GM12878 (cell line): ENCODE measurements at places on chromosomes 3 and 15. TPM values are rescaled to one million over a fixed set of nuclear protein-coding genes. Genes with fewer than 3 reads are reported as not detected.

CHRNA5 gene
- 19.6 and 21.4 TPM in 2 replicates for polyA plus RNA-seq

SCAANT1 gene
- 0.95 TPM in 1 of 2 replicates, not detected in the other for polyA plus RNA-seq

ACTL6A gene
- polyA plus RNA-seq: 172 and 184 TPM in 2 replicates

DNA sequence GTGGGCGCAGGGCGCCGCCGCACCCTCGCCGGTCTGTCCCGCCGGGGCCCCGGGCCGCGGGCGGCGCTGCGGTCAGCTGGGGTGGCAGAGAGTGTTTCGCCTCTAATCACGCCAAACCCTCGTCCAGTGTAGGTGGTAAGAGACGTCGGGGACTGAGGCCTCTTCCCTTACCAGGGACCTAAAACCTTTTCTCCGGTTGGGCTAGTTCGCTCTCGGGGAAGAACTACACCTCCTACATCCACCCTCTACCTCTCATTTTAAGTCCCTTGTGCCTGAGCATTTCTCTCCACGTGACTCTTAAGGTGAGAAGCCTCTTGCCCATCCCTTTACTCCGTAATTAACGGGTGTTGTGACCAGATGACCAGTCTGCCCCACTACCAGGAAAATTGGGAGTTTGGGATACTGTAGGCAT is 520 bp downstream of the TMEM42 start:
- no peaks in the 10 kb centered on the region for H3K27me3 ChIP-seq

GRK7 gene
- not detected in 2 replicates for polyA plus RNA-seq

DNA sequence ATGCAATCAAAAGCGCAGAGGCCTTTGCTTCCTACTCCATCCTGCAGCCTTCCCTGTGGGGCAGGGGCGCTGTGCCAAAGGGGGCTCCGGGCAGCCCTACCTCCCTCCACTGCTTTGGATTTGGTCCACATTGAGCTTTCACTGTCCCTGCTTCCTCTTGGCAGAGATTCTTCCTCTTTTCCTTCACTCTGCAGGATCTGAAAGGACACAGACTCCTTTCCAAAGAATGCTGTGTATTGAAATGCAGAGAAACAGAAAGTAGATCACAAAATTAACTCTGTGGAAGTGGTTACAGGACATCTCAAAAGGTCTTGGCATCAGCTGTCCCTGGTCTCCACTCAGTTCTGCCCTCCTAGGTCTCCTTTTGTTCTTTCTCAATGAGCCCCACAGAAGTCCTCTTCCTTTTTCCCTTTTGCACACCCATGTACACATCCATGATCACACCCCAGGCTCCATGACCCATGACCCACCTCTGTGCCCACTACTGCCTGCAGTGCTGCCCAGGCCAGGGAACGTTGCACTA is 64.1 kb downstream of the CCR1 start:
- H3K4me3 ChIP-seq: no peak overlapping the region
- no peaks in the 10 kb centered on the region for H3K36me3 ChIP-seq
- no peaks in the 10 kb centered on the region for H3K27me3 ChIP-seq
- no peak overlapping the region for H3K27ac ChIP-seq

DNA sequence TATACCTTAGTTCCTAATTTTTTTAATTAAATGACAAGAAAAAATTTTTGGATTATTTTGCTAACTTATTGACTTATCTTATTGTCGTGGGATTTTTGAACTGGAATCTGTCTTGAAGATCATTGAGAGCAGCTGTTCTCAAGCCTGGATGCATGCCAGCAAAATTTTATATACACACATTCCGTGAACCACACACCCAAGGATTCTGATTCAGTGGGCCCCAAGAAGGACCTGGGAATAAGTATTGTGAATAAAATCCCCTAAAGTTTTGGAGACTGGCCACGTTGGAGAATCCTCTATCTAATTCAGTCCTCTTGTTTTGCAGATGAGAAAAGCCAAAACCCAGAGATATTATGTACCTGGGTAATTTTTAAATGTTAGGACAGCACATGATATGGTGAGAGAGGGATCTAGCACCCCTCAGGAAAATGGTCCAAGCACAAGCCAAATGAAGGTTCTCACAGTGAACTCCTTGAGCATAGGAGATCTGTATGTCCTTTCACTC is 55.2 kb downstream of the UNC13C start:
- H3K36me3 ChIP-seq: no peaks in the 10 kb centered on the region
- H3K4me1 ChIP-seq: no peaks in the 10 kb centered on the region
- no peak overlapping the region for H3K27ac ChIP-seq
- no peaks in the 10 kb centered on the region for H3K27me3 ChIP-seq
- no peak for DNase-seq

GRCh38 chr15:41494922-41495735 is 1.5 kb downstream of the ITPKA start:
- no peaks in the 10 kb centered on the region for H3K36me3 ChIP-seq
- H3K27ac ChIP-seq: no peak overlapping the region

DNA sequence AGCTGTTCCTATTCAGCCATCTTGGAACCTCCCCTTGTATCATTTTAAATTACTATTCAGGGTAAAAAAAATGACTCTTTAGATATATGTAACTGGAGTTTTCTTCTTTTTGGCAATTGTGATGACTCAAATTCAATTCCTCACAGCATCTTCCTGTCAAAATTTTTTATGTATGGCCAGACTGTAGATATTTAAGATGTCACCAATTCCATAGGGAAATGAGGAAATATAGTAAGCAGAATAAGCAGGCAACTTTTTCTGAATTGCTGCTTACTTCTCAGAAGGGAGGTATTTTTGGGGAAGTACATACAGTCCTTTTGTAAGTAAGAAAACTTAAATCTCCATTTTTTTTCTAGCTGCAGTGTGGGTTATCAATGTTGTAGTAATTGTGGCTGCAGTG is 28.8 kb downstream of the EAF2 start:
- no peaks in the 10 kb centered on the region for H3K27me3 ChIP-seq
- H3K27ac ChIP-seq: no peak overlapping the region
- peaks cover 16% of the 10 kb centered on the region for H3K36me3 ChIP-seq
- no peak overlapping the region for H3K4me3 ChIP-seq
- no peak for DNase-seq

GRCh38 chr3:160174621-160175020 is 50.6 kb upstream of the C3orf80 start:
- no peak overlapping the region for H3K27ac ChIP-seq
- H3K36me3 ChIP-seq: no peaks in the 10 kb centered on the region
- no peaks in the 10 kb centered on the region for H3K27me3 ChIP-seq
- H3K4me3 ChIP-seq: no peak overlapping the region

NECTIN3 gene
- polyA plus RNA-seq: not detected in 2 replicates

DNA sequence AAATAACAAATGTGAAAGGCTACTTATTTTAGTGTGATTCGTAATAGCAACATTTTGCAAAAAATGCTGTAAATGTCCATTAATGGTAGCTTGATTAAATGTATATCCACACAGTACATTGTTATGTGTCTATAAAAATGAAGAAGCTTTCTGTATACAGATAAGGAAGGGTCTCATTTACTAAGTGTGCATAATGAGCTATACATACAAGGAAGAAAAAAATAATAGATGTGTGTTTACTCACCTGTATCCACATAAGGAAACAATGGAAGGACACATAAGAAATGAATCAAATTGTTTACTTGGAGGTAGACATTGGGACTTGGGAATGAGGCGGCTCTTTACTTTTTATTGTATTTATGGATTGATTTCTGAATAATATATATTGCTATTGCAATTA is 34.9 kb downstream of the MED12L start:
- H3K27me3 ChIP-seq: peaks cover 3% of the 10 kb centered on the region; the same call in 1 of the 2 replicates
- no peak for DNase-seq
- H3K4me1 ChIP-seq: no peaks in the 10 kb centered on the region
- no peak overlapping the region for H3K4me3 ChIP-seq
- H3K27ac ChIP-seq: no peak overlapping the region

DNA sequence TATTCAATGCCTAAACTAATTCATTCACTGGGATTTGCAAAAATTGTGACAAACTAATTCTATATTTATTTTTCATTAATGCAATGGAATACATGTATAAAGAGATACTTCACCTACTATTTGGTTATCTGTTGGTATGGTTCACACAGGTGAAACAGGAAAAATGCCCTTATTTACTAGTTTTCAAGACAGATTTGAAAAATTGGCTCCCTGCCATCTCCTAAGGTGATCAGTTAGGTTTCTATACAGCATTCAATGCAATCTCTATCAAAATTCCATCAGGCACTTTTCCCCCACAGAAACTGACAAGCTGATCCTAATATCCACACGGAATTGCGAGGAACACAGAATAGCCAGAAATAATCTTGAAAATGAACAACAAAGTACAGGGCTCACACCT is 101.1 kb downstream of the DLG1 start:
- no peaks in the 10 kb centered on the region for H3K27me3 ChIP-seq
- H3K4me1 ChIP-seq: no peaks in the 10 kb centered on the region

OR5K2 gene
- polyA plus RNA-seq: not detected in 2 replicates

DNA sequence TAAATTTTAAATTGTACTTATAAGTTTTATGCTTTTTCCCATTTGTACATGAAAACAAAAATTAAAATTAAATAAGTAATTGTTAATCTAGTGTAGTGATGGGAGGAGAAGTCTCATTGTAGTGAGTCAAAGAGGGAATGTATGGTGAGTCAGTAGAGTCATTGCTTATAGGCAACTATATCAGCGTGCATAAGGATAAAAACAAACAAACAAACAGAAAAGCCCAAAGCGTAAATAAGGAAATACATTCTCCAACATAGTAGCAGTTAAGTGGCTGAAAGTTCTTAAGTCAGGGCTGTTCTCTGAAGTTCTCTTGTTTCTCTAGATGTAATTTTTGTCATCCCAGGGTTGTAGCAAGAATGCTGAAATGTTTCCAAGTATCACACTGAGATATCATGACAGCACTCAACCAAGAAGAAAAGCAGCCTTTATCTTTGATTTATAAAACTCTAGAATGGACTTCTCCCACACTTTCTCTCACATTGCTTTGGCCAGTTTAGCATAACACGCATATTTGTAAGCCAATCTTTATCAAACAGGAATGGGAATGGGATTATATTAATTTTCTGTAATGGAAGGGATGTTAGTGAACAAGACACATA is 184.1 kb upstream of the TP63 start:
- H3K36me3 ChIP-seq: no peaks in the 10 kb centered on the region
- H3K27me3 ChIP-seq: no peaks in the 10 kb centered on the region
- H3K27ac ChIP-seq: no peak overlapping the region
- no peaks in the 10 kb centered on the region for H3K4me1 ChIP-seq
